ENCODE measurements at places on chromosomes 11 and 22. TPM values are rescaled to one million over a fixed set of nuclear protein-coding genes. Genes with fewer than 3 reads are reported as not detected.
A peak's percentile ranks its signal among the peaks of the same experiment; 100 is the strongest.

- DNase-seq = no peak
Observed at GRCh38 chr22:48899523-48900326, 927.9 kb downstream of the BRD1 start.

- no peak for DNase-seq
Observed at GRCh38 chr11:62664405-62665074, 470 bp downstream of the C11orf98 start.

GRCh38 chr11:36779791-36780190 is 181.8 kb upstream of the RAG2 start:
- no peak for DNase-seq

DNA sequence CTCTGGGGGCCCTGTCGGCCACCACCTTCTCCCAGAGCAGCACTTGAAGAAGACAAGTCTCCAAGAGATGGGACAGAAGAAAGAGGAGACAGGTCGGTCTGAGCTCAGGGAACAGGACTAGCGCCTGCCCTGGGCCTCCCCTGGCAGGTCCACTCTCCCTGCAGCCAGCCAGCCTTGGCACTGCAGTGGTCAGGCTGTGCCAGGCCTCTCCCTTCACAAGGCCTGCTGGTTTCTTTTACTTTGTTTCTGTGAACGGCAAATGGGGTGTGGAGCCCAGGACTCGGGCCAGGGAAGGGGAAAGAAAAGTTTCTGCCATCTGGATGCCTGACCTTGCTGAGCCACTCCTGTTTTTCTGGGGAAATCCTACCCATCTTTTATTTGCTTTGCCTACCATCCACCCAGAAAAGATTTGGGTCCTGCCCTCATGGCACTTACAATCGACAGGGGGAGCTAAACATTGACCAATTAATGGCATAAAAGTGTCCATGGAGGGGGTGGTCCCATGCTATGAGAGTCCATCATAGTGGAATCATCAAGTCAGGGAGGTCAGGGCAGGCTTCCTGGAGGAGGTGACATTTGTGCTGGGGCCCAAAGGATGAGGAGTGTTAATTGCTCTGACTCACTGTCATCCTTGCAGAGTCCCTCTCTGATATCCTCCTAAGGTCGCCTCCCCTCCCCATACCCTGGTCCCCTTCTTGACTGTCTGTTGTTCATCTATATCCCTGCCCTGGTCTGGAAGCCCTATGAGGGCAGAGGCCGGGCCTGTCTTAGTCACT is 65.2 kb downstream of the NFAM1 start:
- no peak for DNase-seq

DNA sequence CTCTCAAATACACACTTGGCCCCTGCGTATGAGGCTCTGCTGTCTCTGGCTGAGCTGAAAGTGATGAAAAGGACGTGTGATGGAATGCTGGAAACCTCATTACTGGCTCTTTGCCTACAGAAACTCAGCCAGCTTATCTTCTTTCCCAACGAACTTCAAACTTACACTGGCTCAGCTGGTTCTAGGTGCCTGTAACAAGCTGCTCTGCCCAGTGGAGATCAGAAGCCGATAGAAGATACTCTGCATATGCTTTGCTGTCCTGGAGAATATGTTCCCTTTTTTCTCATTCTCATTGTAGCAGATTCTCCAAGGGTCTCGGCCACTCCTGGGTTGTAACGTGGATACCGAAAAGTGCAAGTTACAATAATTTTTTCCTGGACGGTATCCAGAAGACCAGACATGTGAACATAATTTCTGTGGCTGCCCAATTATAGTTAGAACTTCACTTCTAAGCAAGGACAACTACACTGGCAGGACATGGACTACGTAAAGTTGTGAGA is 405.3 kb upstream of the CCDC90B start:
- DNase-seq = no peak

GRCh38 chr11:77117492-77117891 is 10.6 kb upstream of the MYO7A start:
- DNase-seq = no peak

The PHLDB1 gene
- total RNA-seq = 111 TPM

The TRIM66 gene
- 4.0 TPM for total RNA-seq

DNA sequence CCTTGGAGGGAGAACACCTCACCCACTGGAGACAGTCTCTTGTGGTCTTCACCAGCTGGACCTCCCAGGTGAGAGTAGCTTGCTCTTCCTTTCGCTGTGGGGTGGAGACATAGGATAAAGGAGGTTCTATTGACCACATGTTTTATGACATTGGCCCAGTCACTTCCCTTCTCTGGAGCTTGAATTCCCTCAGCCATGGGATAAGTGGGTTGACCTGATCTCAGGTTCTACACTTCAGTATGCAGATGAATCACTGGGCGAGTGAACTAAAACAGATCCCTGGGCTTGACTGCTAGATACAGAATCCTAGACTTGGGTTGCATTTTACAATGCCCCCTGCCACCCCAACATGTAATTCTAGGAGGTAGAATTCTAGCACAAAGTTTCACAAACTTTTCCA is 54.8 kb upstream of the PRSS23 start:
- no peak for DNase-seq

The MMP12 gene
- total RNA-seq = not detected

The NXPE1 gene
- not detected for total RNA-seq

- DNase-seq = no peak
Observed at GRCh38 chr11:121426476-121427399, 25.4 kb upstream of the SORL1 start.

GRCh38 chr11:129703846-129704245 is 111.8 kb upstream of the TMEM45B start:
- no peak for DNase-seq

- no peak for DNase-seq
Observed at GRCh38 chr11:111469200-111469599, 43.0 kb downstream of the BTG4 start.

- peak; percentile 36 for DNase-seq
Observed at GRCh38 chr22:44037519-44038375, 13.6 kb downstream of the PARVB start.

The HYOU1 gene
- total RNA-seq = 195 TPM

DNA sequence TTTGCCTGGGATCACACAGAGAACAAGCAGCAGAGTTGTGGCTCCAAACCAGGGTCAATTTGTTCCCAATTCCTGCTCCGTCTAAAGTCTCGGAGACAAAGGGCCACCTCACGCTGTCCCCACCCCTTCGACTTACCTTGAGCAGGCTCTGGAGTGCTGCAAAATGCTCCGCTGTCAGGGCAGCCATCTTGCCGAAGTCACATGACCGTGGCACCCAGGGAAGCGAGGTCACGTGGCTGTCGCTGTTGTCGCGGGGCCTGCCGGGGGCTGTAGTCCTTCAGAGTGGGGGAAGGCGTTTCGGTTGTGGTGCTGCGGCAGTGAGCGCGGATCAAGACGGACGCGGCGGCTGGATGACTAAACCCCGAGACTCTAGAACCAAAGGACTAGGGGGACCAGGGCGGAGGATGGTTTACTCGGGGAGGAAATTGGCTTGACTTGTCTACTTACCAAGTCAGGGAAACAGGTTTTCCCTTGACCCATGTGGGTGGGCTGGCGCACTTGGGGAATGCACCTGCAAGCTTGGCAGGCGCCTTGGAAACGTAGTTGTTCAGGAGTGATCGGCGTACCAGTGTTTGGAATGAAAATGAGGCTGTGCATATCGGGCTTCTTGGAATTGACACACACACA is at the start of gene COMMD9:
COMMD9 (minus strand) TSS at position 199 of the 627 bp plus-strand sequence; CDS start at position 187, 12 bp downstream.
- DNase-seq = peak; percentile 60

The TTC12 gene
- 6.4 TPM for total RNA-seq

GRCh38 chr11:285894-286220 is 3.1 kb upstream of the PGGHG start:
- no peak for DNase-seq

DNA sequence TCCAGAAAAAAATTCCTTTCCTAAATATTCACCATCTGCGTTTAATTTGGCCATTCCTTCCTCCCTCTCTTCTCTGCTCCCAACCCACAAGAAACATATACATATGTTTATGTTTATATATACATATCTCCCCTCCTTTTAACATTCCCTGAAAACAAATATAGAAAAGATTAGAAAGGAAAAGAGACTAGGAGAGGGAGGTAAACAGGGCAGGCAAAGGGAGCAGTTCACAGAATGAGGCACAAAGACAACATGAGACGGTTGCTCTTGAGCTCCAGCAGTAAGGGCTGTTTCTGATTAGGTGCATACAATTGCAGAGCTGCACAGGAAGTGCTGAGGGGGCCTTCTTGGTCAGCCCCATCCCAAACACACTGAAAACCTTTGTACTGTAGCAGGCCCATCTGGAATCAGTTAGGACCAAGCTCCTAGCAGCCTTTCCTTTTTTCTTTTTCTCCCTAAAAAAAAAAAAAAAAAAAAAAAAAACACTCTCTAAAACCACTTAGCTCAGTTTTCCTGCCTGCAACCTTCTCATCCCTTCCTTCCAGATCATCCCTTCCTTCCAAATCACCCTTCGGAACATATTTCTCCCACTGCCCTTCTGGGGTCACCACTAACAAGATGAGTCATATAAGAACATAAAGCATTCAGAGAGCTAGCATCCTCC is 57.0 kb downstream of the RBFOX2 start:
- no peak for DNase-seq

The C1QTNF6 gene
- total RNA-seq = 15.2 TPM

DNA sequence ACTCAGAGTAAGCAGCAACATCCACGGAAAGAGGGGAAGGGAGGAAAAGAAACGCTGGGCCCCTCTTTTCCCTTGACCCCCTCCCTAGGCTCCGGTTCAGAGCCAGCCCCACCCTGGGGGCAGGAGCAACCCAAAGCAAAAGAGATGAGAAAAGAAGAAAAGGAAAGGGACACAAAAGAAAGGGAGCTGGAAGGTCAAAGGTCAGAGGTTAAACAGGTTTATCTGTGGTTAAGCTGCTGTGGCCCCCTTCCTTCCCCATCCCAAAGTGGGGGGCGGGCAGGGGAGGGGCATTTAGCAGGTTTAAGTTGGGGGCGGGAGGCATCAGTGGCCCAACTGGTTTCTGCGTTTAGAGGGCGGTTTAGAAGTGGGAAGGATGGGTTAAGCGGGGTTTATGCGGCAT is 35.6 kb downstream of the SLC22A12 start:
- no peak for DNase-seq

DNA sequence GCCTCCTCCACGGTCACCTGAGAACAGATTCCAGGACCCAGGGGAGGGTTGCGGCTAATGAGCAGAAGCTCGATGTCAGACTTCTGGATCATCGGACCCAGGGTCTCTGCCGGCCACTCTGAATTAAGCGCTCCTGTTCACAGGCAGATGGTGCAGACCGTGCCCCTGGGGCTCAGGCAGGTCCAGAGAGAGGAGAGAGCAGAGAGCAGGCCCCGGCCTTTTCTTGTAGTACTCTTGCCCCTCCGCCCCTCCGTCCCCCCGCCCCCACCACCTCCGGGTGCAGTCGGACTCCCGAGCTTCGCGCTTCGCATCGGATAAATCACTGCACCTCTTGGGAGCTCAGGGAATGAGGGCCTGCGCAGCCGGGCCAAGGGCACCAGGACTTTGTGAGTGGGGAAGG is 50.3 kb downstream of the RPS6KA4 start:
- DNase-seq = no peak

GRCh38 chr11:18768472-18768901 is 23.1 kb downstream of the PTPN5 start:
- DNase-seq = no peak

- DNase-seq = no peak
Observed at GRCh38 chr11:66848671-66849500, 5.6 kb downstream of the RCE1 start.

The GPR83 gene
- not detected for total RNA-seq

DNA sequence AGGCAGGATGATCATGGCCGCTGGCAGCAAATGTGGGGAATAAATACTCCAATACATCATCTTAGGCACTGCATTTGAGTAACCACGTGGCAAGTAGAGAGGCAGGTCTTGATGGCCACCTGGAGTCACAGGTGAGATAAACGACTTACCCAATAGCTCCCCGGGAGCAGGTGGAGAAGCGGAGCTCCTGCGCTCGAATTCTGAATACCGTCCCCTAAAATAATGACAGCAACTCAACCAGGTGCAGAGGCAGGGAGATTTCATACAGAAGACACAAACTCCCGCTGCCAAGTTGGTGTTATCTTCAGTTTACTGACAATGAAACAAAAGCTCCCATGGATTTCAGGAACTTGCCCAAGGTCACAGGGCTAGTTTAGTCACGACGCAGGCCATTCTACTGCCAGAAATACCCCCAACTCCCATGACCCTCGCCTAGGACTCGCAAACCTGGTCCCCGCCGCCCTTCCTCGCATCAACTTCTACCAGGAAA is 437 bp downstream of the SLC43A3 start:
- no peak for DNase-seq

GRCh38 chr11:112023104-112023503 is 2.1 kb upstream of the DLAT start:
- no peak for DNase-seq

GRCh38 chr11:113647108-113647507 is 59.0 kb downstream of the TMPRSS5 start:
- DNase-seq = no peak

- peak; percentile 86 for DNase-seq
Observed at GRCh38 chr11:5280582-5281102, 10.9 kb upstream of the HBE1 start.

The OR8B8 gene
- not detected for total RNA-seq

DNA sequence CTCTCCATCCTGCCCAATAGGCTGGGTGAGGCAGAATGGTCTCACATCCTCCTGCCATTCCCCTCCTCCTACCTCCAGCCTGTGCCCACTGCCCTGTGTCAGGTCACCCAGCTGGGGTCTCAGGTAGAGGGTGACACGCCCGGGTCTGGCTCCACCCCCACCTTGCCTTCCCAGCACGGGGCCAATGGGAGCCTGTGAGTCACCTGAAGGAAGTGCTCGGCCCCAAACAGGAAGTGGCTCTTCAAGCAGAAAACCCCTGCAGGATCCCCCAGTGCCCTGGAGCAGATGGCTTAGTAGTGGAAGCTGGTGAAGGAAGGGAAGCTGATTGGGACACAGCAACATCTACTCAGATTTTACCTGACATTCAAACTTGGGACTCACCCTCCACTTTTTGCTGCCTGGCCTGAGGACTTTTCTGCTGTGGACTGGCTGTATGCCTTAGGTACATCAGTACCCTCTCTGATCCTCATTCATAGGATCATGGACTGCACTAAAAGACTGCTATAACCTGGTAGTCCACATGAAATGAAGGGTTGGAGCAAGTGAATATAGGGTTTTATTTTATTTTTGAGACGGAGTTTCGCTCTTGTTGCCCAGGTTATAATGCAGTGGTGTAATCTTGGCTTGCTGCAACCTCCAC is 33.4 kb downstream of the GDPD5 start:
- no peak for DNase-seq

GRCh38 chr22:30309951-30310741 is 16.6 kb downstream of the TBC1D10A start:
- no peak for DNase-seq

The DBX1 gene
- total RNA-seq = not detected

GRCh38 chr11:82895437-82896091 is 4.7 kb downstream of the PRCP start:
- no peak for DNase-seq

GRCh38 chr11:85619499-85619898 is 7.6 kb downstream of the DLG2 start:
- no peak for DNase-seq

GRCh38 chr11:35151683-35152280 is 12.8 kb downstream of the CD44 start:
- no peak for DNase-seq

- no peak for DNase-seq
Observed at GRCh38 chr22:37126383-37126782, 16.9 kb upstream of the TMPRSS6 start.

- DNase-seq = no peak
Observed at GRCh38 chr11:90753546-90753945, 530.7 kb upstream of the CHORDC1 start.

GRCh38 chr11:95149651-95150364 is 60.2 kb downstream of the ENDOD1 start:
- no peak for DNase-seq

GRCh38 chr11:86755146-86755545 is 45.2 kb upstream of the PRSS23 start:
- DNase-seq = no peak

- DNase-seq = no peak
Observed at GRCh38 chr11:68402355-68403031, 58.1 kb upstream of the PPP6R3 start.

Measured in glomerular endothelial cell (primary cell).